ENCODE measurements at places on chromosomes 1 and 21.

- no peak for DNase-seq
These were observed 14.4 kb downstream of the F11R start for GRCh38 chr1:161006563-161006962.

DNA sequence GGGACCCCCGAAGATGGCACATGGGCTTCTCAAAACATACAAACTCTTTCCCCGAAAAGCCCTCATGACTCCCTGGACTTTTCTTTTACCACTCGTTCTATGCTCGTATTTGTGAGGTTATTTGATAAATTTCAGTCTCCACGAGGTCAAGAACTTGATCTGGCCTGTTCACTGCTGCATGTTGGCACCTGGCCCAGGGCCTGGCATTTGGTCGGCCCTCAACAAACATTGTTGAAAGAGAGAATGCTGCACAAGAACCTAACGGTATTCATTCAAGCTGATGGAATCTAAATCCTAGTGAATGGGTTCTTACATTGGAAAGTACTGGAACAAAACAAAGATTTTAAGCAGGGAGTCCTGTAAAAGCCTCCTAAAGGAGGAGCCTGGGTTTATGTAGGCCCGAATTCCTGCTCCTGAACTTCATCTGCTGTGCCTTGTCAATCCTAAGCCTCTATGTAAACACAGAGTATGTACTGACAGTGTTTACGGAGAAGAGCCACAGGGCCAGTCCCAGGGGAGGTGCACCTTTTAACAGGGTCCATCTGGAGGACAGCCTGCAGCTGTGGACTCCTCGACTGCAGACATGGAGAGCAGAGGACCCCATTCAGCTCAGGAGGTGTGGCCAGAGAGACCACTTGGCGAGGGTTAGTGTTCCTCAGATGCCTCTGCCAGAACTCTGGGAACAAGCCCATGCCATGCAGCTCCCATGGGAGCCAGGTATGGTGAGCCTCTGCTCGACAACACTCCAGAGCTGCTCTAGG lies 46.9 kb downstream of the L1TD1 start:
- DNase-seq: no peak

DNA sequence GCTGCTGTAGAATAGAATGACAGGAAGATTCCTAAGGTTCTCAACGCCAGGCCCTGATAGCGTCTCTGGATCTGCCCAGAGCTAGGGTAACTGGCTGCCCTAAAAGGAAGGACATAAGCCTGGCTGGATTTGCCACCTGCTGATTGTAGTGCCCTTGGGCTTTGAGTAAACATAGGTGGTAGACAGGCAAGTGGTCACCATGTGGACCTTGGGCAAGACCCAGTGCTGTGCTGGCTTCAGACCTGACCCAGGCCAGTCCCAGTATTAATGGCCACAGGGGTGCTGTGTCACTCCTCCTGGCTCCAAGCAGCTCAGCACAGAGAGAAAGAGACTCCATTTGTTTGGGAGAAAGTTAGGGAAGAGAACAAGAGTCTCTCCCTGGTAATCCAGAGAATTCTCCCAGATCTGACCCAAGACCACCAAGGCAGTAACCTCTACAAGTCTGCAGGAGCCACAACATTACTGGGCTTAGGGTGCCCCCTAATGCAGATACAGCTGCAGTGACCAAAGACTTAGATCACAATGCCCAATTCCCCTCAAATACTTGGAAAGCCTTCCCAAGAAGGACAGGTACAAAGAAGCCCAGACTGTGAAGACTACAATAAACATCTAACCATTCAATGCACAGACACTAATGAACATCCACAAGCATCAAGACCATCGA lies 44.5 kb downstream of the PHTF1 start:
- DNase-seq: no peak

- no peak for DNase-seq
These were observed 476 bp downstream of the BATF3 start for GRCh38 chr1:212699104-212699624.

DNA sequence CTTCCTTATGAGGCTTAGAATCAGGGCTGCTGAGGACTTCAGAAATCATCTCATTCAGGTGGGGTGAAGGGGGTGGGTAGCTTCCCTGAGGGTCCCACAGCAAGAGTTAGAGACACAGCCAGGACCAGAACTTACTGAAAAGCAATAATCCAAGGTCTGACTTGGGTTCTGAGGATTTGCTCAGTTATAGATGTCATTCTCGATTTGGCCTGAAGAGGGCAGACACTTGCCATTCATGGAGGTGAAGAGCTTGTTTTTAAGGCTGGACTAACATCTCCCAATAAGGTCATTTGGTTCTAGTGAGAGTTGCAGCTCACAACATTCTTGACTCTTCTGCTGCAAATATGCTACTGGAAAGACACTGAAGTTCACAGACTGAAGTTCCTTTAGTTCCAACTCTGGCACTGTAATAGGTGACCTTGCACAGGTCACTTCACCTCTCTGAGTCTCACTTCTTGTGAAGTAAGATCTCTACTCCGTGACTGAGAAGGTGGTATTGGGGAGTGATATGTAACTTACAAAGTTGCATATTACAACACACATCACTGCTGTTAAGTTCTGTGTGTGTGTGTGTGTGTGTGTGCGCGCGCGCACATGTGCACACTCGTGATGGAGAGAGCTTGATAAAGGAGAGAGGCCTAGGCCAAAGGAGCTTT lies 69.8 kb upstream of the DIRAS3 start:
- no peak for DNase-seq

GRCh38 chr1:50967416-50968157 lies 2.5 kb upstream of the CDKN2C start:
- DNase-seq: no peak

DNA sequence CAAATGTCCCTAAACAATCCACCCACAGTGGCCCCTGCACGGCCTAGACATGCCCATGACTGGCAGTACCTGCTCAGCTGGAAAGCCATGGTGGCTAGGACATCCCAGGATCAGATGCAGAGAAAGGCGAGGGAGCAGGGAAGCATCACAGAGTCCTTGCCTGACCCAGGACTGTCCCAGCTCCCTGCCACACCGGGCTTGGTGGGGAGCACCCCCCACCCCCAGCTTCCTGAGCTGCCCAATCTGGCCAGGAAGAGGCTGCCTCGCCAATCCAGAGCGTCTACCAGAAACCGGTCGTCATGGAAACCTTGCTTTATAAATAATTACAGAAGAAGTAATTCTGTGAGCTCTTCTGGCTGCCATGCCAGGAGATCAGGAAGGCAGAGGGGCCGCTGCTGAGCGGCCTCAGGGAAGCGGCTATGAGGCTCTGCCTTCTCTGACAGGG lies 34.8 kb downstream of the ACOT7 start:
- no peak for DNase-seq

DNA sequence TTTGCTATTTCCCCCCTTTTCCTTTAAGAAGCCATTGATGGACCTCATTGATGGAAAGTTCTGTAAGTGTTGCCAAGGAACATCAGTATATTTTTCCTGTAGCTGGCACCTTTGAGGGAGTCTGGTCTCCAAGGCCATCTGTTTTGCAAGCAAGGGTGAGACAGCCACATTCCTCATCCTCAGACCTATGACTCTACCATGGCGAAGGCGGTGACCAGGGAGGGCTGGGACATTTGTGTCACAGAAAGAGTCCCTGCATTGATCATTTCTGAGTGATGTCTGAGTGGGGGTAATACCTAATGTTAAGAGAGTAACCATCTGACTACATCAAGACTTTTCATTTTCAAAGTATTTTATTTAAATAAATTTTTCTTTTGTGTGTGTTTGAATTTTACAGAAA lies 35.4 kb downstream of the KIAA0040 start:
- DNase-seq: no peak

DNA sequence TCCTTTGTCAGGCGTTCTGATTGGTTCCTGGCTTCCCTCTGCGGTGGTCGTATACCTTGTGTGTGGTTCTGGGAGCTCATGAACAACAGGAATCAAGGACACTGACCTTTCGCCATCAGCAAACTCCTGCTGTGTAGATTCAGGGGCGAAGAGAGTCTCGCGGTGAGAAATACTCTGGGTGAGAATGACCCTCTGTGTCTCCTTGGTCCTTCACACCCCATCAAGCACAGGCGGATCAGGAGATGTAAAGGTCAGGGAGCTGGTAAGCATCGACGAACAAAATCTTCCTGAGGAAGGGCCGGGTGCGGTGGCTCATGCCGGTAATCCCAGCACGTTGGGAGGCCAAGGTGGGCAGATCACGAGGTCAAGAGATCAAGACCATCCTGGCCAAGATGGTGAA lies 207.2 kb downstream of the KIF26B start:
- DNase-seq: no peak

DNA sequence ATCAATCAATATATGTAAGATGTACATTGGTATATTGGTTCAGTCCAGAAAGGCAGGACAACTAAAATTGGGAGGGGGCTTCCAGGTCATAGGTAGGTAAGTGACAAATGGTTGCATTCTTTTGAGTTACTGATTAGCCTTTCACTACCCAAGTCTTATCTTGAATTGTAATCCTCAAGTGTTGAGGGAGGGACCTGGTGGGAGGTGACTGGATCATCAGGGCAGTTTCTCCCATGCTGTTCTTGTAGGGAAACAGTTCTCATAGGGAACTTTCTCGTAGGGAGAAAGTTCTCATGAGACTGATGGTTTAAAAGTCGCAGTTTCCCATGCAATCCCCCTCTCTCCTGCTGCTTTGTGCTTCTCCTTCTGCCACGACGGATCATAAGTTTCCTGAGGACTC lies 809.2 kb downstream of the KCNT2 start:
- no peak for DNase-seq

DNA sequence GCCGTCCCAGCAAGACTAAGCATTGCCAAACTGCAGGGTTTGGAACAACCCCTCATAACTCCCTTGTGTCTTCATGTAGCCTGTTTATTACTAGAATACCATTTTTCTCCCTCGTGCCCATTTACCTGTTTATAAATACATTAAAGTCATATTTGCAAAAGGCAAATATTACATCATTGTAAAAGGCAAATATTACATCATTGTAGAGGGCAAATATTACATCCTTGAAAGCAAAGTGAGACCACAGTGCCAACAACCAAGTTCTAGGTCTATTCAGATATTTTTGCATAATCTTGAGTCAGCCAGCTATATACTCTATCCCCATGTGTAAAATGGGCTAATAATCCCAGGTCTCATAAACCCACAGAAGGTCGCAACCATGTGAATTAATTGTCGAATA lies 11.4 kb upstream of the FAM163A start:
- DNase-seq: no peak
